ENCODE measurements at places on chromosomes 6 and 20. TPM values are rescaled to one million over a fixed set of nuclear protein-coding genes. Genes with fewer than 3 reads are reported as not detected.

Gene STX11
- total RNA-seq = 0.38 TPM

Gene STXBP5
- 21.0 TPM for total RNA-seq

Gene SYCP2L
- total RNA-seq = 6.9 TPM

Gene EPB41L1
- 68.1 TPM for total RNA-seq

GRCh38 chr6:37625591-37626374 lies 71.9 kb downstream of the MDGA1 start:
- DNase-seq = no peak

Gene PRICKLE4
- 2.1 TPM for total RNA-seq

DNA sequence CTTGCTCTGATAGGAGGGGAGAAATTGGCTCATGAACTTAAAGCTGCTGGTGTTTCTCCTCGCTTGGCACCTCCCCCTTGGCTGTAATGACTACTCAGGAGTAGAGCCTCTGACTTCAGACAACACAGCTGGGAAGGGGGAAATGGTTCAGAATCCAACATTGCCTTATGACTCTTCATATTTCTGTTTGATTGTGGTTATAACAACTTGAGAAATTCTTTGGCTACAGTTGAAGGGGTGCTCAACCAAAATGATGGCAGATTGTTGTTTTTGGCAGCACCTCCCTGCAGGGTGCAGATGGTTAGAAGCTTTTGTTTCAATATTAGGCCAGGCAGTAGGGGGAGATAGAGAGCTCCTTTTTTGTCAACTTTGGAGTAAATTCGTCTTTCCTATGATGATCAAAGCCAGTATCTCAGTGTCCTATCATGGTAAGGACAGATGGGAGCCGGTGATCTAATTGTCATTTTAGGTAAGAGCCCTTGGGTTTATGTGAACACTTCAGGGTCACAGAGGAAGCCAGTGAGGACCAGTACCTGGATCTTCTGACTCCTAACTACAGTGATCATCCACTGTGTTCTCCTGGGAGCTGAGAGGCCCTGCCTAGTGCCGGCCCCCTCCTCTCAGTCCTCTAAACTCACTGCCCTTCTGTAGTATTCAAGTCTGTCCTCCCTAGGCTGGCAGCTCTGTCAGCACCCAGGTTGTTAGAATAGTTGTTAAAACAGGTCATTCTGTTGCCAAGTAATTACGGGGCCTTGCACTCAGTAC lies 39.9 kb downstream of the RPRD1B start:
- DNase-seq = no peak

Gene RFX6
- total RNA-seq = 23.9 TPM
